ENCODE measurements at places on chromosomes 1 and 21. TPM values are rescaled to one million over a fixed set of nuclear protein-coding genes. Genes with fewer than 3 reads are reported as not detected.

CFAP45 gene
- total RNA-seq = not detected

SLC45A1 gene
- 2.3 TPM for total RNA-seq

LCE6A gene
- total RNA-seq = not detected

CFHR2 gene
- not detected for total RNA-seq

GUCA2B gene
- not detected for total RNA-seq

TMPRSS15 gene
- total RNA-seq = not detected

HCRTR1 gene
- total RNA-seq = not detected

SH2D2A gene
- total RNA-seq = 0.27 TPM

SIK1 gene
- total RNA-seq = 49.3 TPM

PRAMEF12 gene
- total RNA-seq = not detected

SIM2 gene
- 0.38 TPM for total RNA-seq

DIPK1A gene
- 20.0 TPM for total RNA-seq

S100A9 gene
- total RNA-seq = 197 TPM

HAO2 gene
- not detected for total RNA-seq

FCRL5 gene
- total RNA-seq = not detected

OR2L3 gene
- 0.33 TPM for total RNA-seq

TPTE gene
- not detected for total RNA-seq

SELL gene
- 5.2 TPM for total RNA-seq

PRR9 gene
- not detected for total RNA-seq

SYNC gene
- total RNA-seq = 15.3 TPM

VHLL gene
- total RNA-seq = not detected

IL10 gene
- not detected for total RNA-seq

CLIC6 gene
- total RNA-seq = 10.9 TPM

CA14 gene
- total RNA-seq = 49.1 TPM

WDR64 gene
- 1.3 TPM for total RNA-seq

TRIM17 gene
- 3.5 TPM for total RNA-seq

CCDC27 gene
- total RNA-seq = not detected

F5 gene
- 11.3 TPM for total RNA-seq

MIB2 gene
- 76.8 TPM for total RNA-seq

CYP4A11 gene
- not detected for total RNA-seq

SPRR2A gene
- not detected for total RNA-seq

ALPL gene
- 12.6 TPM for total RNA-seq

S100A13 gene
- total RNA-seq = 13.2 TPM

DIRAS3 gene
- 5.0 TPM for total RNA-seq

GBP3 gene
- total RNA-seq = 5.4 TPM

ACKR1 gene
- total RNA-seq = 8.9 TPM

CDC42BPA gene
- 135 TPM for total RNA-seq

S100A3 gene
- total RNA-seq = 1.0 TPM

BCL2L15 gene
- total RNA-seq = 0.49 TPM

PRRX1 gene
- 100 TPM for total RNA-seq

BGLAP gene
- 1.5 TPM for total RNA-seq

RNF2 gene
- total RNA-seq = 50.1 TPM

ADAM30 gene
- total RNA-seq = not detected

S100A14 gene
- 4.4 TPM for total RNA-seq

CHAF1B gene
- 2.9 TPM for total RNA-seq

NID1 gene
- 143 TPM for total RNA-seq

TFAP2E gene
- total RNA-seq = 5.5 TPM

WNT3A gene
- 0.22 TPM for total RNA-seq

Measured in camera-type eye (tissue), 1 donor.